ENCODE measurements at places on chromosomes 1 and 21.

DNA sequence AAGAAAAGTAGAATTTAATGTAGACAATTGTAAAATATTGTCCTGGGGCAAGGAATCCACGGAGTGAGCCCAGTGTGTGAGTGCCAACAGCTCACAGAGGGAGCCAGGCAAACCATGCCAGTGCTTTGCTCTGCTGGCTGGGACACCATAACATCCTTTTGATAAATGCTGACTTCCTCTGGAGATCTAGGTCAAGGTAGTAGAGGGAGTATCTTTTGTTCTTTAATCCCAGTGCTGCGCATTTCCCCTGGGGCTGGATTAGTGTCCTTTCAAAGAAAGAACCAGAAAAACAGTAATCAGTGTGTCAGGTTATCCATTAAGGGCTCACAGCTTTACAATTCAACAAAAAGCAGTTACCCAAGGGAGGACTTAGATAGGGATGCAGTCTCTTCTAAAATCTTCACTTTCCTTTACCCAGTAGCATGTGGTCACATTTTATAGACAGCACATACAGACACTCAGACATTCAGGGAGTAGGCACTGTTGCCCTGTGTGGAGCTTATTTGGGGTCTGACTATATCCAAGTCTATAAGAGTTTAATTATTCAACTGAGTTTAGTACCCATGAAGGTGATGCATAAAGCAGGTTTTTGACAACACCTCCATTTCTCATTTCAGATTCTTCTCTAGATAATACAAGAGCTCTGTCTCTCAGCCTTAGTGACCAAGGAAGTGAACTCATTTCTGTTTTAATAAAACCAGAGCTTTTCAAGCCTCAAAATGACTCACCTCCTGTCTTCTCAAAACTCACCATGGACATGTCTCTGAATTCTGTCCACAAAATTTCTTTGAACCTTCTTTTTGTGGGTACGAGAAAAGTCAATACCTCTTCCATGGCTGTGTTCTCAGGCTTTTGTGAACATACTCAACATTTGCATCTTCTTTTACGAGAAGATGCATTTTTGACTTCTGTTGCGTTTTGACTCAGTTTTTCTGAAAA is 215.3 kb downstream of the BRINP2 start:
- no peak for DNase-seq

- no peak for DNase-seq
Measured at GRCh38 chr1:156768610-156769295, 1.4 kb downstream of the PRCC start.

- DNase-seq, result no peak
Measured at GRCh38 chr1:56285554-56286402, 293.6 kb downstream of the PLPP3 start.

DNA sequence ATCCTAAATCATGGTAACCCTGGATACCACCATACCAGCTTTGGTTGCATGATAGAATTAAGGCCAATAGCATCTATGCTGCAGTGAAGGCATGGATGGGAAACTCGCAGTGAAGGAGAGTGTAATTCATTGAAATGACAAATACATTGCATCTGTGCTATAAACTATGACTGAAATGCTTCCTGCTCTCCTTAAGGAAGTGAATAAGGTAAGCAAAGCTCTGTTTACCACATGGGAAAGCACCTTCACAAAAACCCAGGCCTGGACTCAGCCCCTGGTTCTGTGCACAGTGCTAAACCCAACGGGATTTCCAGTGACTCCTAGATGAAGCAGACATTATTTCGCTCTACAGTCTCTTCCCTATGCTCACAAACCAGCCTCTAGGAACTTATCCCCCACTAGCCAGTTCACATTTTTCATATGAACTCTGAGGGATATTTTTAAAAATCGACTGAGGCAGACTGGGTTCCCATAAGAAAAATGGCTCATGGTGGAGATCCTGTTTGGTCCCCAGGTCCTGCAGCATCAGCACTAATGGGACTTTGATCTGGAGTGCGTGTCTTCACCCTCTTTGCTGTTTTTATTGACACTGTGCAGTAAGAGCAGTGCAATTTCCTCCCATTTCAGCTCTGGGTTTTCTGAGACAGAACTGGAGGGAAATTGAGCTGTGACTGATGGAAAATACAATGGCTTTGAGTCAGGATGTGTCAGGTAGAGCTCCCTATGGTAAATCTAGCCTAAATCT is 362.7 kb downstream of the SIPA1L2 start:
- DNase-seq, result no peak

GRCh38 chr1:212213784-212214183 is 71.4 kb upstream of the PPP2R5A start:
- no peak for DNase-seq

GRCh38 chr1:2547210-2548067 is 8.7 kb upstream of the TNFRSF14 start:
- DNase-seq, result no peak

DNA sequence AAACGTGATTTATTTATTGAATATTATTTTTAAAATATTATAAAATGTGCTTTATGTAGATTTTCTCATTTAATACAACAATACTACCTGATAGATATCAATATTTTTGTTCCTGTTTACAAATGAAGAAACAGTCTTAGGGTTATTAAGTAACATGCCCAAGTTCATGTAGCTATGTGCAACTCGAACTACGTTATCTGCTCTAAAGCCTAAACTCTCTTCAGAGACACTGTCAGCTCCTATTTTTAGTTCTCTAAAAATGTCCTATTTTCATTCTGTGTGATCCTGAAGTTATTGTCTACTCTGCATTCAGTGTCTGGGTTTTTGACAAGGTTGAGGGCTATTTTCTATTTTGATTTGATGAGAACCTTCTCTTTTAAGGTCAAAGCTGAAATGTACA is 550.1 kb upstream of the B3GALT2 start:
- DNase-seq, result no peak
